Stimulated activated CD8-positive, alpha-beta memory T cell treated with anti-CD3 and anti-CD28 coated beads, Interleukin-4, amount 100 ng/mL, for 1 hour (primary cell): ENCODE measurements at places on chromosomes 1 and 21.

GRCh38 chr1:30664103-30664755, 59.2 kb downstream of the MATN1 start:
- no peak for DNase-seq

GRCh38 chr1:159580340-159580739, 7.3 kb upstream of the APCS start:
- DNase-seq: no peak

GRCh38 chr1:145719230-145720079, at the start of gene CD160:
CD160 (plus strand) TSS chr1:145719499; CDS start chr1:145728328, 8,829 bp downstream.
- DNase-seq: no peak

- DNase-seq: no peak
Observed at GRCh38 chr21:46095083-46095719, 2.7 kb upstream of the COL6A2 start.

GRCh38 chr21:39148975-39149374, 34.3 kb downstream of the PSMG1 start:
- no peak for DNase-seq

- no peak for DNase-seq
Observed at GRCh38 chr1:237959838-237960237, 69.1 kb upstream of the ZP4 start.

DNA sequence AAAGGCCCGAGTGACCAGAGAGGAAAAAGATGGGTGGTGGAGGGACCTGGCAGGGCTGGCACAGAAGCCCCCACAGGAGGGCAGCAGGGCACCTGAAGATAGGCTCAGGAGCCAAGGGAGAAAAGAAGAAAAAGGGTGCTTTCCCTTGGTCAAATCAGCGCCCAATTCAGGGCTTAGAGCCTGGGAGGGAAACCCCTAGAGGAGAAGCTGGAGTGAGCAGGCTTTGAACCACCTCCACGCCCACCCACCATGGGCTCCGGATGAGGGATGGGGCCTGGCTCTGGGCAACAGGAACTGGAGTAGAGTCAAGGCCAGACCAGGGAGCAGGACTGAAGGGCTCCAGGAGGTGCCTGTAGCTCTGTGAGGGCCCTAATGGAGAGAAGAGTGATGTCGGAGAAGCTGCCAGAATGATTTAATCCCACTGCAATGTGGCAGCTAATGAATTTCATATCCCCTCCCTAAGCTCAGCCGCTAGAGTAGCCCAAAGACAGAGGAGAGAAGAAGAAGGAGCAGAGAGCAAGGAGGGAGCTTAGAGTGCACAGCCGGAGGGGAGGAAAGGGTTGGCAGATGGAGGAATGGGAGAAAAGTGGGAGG, 12.0 kb upstream of the PRELP start:
- DNase-seq: no peak
